ENCODE measurements at places on chromosomes 1 and 21. TPM values are rescaled to one million over a fixed set of nuclear protein-coding genes. Genes with fewer than 3 reads are reported as not detected.

GRCh38 chr1:226653311-226653921 lies 85.7 kb downstream of the ITPKB start:
- no peak for DNase-seq

Gene CAPZA1
- total RNA-seq, result 97.8 TPM

Gene CACHD1
- 6.9 TPM for total RNA-seq

- no peak for DNase-seq
These were observed 207.4 kb downstream of the RRAGC start for GRCh38 chr1:38652217-38652616.

DNA sequence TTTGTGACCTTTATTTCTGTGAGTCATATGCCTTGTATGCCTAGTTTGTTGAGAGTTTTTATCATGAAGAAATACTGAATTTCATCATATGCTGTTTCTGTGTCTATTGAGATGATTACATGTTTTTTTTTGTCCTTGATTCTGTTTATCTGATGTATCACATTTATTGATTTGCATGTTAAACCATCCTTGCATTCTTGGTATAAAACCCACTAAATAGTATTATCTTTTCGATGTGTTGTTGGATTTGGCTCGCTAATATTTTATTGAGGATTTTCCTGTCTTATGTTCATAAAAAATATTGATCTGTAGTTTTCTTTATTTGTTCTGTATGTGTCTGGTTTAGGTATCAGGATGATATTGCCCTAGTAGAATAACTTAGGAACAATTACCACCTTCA lies 164.7 kb upstream of the CHRM3 start:
- no peak for DNase-seq

DNA sequence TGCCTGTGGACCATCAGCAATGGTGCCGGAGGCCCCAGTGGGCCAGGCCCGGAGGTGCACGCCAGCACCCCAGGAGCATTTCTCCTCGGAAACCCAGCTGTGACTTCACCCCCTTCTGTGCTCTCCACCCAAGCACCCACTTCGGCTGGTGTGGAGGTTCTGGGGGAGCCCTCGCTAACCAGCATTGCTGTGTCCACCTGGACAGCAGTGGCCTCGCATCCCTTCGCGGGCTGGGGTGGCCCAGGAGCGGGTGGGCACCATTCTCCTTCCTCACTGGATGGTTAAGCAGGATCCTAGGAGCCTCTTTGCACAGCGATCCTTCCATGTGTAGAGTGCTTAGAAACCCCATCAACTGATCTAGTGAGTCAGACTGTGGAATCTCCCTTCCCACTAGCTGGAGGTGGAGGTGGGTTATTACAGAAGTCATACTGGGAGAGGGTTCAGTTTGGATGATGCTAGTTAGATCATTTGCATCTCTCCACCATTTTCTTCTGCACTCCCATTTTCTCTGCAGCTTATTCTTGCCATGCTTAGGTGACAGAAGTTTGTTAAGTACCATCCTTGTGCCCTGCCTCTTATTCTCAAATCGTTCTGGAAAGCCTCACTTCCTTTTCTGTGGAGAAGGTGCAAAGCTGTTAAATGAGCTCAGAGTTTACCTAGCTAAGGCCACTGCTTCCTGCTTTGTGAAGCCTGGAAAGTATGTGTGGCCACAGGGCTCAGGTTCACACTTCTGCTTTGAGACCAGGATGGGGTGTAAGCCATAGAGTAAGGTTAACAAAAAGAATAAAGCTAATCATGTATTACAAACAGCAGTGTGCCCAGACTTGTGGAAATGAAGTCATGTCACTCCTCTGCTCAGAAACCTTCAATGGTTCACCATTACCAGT lies 32.3 kb downstream of the TBX19 start:
- no peak for DNase-seq

DNA sequence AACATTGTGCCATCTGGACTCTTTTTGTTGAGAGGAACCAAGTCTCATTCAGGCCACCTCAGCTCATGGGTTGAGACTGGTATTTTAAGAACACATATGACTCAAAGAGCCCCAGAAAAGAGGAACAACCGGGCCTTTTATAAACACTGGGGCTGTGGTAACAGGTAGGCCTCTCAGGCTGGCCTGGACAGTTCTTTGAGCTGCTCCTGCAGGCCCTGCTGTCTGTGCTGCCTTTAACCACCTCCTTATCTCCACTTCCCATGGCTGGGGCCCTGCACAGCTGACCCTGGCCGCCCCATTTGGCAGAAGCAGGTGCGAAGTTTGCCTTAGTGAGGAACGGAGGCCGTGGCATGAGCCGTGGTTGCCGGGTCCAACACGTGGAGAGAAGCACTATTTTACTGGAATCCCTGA lies 163.3 kb downstream of the RHOU start:
- DNase-seq, result no peak

Gene SLAMF6
- total RNA-seq, result not detected

DNA sequence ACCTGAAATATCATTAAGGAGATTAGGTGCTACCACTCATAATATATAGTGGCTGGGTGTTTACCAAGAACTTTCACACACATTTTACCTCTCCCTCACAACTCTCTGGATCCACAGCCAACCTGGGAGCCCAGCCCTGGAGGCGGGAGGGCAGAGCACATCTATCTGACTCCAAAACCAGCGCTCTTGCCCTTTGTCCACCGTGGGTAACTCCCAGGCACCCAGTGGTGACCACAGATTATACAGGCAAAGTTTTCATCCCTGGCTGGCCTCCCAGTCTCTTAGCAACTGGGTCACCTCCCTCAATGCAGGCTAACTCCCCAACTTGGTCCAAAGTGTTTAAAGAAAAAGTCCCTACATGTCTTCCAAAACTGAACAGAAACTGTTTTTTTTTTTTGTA lies 2.4 kb downstream of the PAQR7 start:
- DNase-seq, result no peak

Gene KCNE2
- total RNA-seq, result not detected

- DNase-seq, result no peak
These were observed 33.8 kb downstream of the PCNX2 start for GRCh38 chr1:233261695-233262094.

- no peak for DNase-seq
These were observed 554 bp upstream of the SLC39A1 start for GRCh38 chr1:153963850-153964331.

DNA sequence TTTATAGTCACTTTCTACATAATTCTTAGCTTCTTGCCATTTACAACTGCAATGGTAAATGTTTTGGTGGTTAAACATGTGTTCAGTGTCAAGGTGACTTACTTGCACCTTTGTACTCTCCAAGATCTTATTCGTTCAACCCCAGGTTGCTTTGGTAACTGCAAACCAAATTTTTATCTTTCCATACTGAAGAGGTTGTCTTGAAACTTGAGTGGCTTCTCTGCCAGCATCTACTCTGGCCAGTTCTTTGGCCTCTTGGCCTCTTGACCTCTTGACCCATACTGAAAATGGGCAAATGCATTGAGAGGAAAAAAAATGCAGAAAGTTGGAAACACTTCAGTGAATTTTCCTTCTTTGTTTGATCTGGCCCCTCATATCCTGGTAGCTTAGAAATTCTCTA lies 88.0 kb upstream of the LRRC7 start:
- no peak for DNase-seq

Gene ZBTB17
- total RNA-seq, result 17.5 TPM

Data from H4 (cell line).